ENCODE measurements at places on chromosomes 2 and 18. TPM values are rescaled to one million over a fixed set of nuclear protein-coding genes. Genes with fewer than 3 reads are reported as not detected.

DNA sequence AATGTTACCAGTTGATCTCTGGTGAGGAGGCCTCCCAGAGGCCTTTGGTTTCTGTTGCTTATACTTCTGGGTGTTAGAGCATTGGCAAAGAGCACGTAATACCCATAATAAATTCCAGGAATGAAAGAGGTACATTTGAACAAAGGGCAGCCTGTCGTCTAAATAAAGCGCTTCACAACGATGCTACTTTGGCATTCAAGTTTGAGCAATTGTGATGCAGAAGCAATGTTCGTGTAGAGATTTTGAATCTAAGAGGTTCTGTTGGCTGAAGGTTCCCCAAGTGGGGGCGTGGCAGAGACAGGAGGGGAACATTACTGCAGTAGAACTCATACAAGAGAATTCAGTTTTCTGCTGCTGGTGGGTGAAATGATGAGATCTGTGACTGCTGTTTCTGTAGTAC lies 27.8 kb downstream of the ZNF532 start:
- no peaks in the 10 kb centered on the region for H3K36me3 ChIP-seq
- no peak overlapping the region for H3K27ac ChIP-seq
- H3K4me1 ChIP-seq = no peaks in the 10 kb centered on the region
- no peaks in the 10 kb centered on the region for H3K27me3 ChIP-seq

DNA sequence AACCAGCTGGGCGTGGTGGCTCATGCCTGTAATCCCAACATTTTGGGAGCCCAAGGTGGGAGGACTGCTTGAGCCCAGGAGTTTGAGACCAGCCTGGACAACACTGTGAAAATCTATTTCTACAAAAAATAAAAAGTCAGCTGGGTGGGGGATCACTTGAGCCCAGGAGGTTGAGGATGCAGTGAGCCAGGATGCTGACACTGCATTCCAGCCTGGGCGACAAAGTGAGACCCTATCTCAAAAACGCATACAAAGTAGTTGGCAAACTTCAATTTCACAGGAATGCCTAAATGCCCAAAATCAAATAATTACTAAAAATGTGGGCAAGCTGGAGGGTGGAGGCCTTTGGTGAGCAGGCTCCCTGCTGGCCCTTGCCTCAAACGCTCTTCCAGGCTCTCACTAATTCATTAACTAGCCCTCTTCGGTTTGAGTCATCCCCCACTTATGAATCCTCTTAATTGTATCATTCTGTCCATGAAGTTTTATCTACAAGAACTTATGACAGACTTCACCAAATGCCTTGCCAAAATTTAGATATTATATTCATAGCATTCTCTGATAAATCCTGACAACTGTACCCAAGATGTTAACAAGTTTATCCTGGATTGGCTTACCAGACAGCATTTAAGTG lies 68.7 kb upstream of the ZFP36L2 start:
- H3K4me3 ChIP-seq = no peak overlapping the region
- no peak overlapping the region for H3K27ac ChIP-seq
- peak; percentile 56 for DNase-seq
- no peaks in the 10 kb centered on the region for H3K27me3 ChIP-seq
- H3K4me1 ChIP-seq = peaks cover 18% of the 10 kb centered on the region
- no peaks in the 10 kb centered on the region for H3K36me3 ChIP-seq

DNA sequence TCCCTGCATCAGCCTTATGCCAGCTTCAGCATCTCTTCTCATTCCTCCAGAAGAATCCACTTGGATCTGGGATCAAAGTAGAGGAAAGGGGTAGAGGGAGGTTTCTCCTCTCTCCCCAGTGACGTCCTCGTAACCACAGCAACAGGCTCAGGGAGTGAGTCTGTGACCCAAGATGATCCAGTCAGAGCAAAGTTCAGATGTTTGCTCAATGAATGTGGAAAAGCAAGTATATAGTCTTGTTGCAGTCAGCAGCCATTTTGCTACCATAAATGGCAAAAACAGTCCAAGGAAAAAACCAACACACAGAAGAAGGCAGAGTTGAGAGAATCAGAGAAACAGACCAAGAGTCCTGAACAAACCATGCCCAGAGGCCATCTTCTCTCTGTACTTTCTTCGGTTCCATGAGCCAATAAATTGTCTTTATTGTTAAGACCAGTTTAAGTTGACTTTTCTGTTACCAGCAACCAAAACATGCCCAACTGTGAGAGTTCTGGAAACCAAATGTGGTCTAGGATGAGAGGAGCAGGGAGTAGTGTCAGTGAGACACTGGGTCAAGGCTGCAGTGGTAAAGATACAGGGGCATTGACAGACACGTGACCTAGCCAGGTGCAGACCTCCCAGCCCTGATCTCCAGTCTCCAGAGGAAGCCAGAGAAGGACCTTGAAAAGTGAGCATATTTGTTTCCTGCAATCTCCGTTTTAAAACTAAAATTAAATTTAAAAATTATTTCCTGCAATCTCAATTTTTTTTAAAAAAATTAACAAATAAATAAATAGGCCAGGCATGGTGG lies 3.2 kb upstream of the CXCR1 start:
- H3K27me3 ChIP-seq = peaks cover 50% of the 10 kb centered on the region
- H3K36me3 ChIP-seq = no peaks in the 10 kb centered on the region
- no peaks in the 10 kb centered on the region for H3K4me1 ChIP-seq

The LINC00305 gene
- not detected for total RNA-seq

DNA sequence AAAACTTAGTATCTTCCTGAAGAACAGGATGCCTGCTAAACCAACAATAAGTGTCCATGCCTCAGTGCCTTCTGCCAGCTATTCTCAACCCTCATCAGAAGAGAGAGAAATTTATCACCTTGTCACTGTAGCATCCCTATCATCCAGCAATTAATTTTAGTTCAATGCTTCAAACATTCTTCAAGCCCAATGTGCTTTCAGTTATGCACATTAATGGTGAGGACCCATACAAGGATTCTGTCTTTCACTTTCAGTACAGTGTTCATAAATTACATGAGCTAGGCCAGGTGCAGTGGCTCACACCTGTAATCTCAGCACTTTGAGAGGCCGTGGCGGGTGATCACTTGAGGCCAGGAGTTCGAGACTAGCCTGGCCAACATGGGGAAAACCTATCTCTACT lies 47.0 kb upstream of the MSH6 start:
- no peaks in the 10 kb centered on the region for H3K36me3 ChIP-seq
- H3K4me1 ChIP-seq = no peaks in the 10 kb centered on the region
- DNase-seq = no peak
- H3K27ac ChIP-seq = no peak overlapping the region
- H3K4me3 ChIP-seq = no peak overlapping the region
- H3K27me3 ChIP-seq = peaks cover 26% of the 10 kb centered on the region

DNA sequence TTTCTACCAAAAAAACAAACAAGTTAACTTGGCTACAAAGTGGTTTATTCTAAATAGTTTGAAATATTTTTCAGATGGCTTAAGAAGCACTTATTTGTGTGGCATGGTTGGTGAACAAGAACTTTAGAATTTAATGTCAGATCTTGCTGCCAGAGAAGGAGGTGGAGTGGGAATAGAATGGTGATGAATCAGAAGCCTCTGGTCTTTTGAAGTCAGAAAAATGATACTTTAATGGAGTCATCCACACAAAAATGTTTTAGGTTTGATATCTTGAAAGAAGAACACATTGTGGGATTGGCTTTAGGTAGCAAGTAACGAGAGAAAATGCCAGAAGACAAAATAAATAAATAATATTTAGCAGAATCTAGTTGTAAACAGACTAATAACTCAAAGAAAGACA lies 243.1 kb upstream of the FANCL start:
- peaks cover 32% of the 10 kb centered on the region for H3K4me1 ChIP-seq
- no peaks in the 10 kb centered on the region for H3K36me3 ChIP-seq
- peak; percentile 86 for DNase-seq
- H3K27ac ChIP-seq = peak overlapping the region; percentile 20

GRCh38 chr2:105369777-105370690 lies 28.8 kb downstream of the FHL2 start:
- H3K4me1 ChIP-seq = peaks cover 33% of the 10 kb centered on the region
- H3K27me3 ChIP-seq = no peaks in the 10 kb centered on the region
- peak; percentile 91 for DNase-seq
- H3K27ac ChIP-seq = peak overlapping the region; percentile 56
- peaks cover 97% of the 10 kb centered on the region for H3K36me3 ChIP-seq

DNA sequence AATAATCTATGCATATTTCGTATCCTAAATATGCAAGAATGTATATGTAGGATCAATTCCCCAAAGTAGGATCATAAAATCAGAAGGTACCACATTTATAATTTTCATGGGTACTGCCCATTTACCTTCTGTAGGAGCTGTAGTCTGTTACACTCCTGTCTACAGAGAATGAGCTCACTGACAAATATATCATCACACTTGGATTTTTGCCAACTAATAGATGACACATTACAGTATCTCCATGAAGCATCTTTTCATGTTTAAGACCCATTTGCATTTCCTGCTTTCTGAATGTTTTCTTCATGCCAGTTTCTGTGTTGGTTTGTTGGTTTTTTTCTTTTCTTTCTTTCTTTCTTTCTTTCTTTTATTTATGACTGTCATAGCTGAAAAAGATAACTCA lies 70.9 kb upstream of the EML6 start:
- DNase-seq = peak; percentile 62
- H3K27ac ChIP-seq = no peak overlapping the region
- 0 out of 2 replicates have a peak, but pooled peaks cover 3% of the 10 kb centered on the region for H3K4me1 ChIP-seq
- no peak overlapping the region for H3K4me3 ChIP-seq
- peaks cover 88% of the 10 kb centered on the region for H3K36me3 ChIP-seq

The PDE1A gene
- total RNA-seq = 16.3 TPM

The LYPD1 gene
- 0.11 TPM for total RNA-seq

The ZC3H6 gene
- total RNA-seq = 3.3 TPM

GRCh38 chr2:191177751-191178736 lies 27.2 kb upstream of the STAT4 start:
- H3K27me3 ChIP-seq = no peaks in the 10 kb centered on the region
- no peak for DNase-seq
- peaks cover 28% of the 10 kb centered on the region for H3K4me1 ChIP-seq
- no peaks in the 10 kb centered on the region for H3K36me3 ChIP-seq

Measured in GM23248 (cell line).